Effector memory CD8-positive, alpha-beta T cell (primary cell): ENCODE measurements at places on chromosomes 4 and X.

GRCh38 chr4:62360156-62360545 is 1160.0 kb downstream of the ADGRL3 start:
- DNase-seq = no peak

DNA sequence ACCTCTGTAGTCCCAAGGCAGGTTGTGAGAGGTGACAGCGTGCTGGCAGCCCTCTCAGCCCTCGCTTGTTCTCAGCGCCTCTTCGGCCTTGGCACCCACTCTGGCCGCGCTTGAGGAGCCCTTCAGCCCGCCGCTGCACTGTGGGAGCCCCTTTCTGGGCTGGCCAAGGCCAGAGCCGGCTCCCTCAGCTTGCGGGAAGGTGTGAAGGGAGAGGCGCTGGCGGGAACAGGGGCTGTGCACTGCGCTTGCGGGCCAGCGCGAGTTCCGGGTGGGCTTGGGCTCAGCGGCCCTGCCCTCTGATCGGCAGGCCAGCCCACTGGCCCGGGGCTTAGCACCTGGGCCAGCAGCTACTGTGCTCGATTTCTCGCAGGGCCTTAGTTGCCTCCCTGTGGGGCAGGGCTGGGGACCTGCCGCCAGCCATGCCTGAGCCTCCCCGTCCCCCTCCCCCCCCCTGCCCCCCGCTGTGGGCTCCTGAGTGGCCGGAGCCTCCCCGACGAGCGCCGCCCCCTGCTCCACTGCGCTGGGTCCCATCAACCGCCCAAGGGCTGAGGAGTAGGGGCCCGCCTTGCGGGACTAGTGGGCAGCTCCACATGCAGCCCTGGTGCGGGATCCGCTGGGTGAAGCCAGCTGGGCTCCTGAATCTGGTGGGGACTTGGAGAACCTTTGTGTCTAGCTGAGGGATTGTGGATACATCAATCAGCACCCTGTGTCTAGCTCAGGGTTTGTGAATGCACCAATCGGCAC is 347.6 kb downstream of the KLHL13 start:
- DNase-seq = no peak

DNA sequence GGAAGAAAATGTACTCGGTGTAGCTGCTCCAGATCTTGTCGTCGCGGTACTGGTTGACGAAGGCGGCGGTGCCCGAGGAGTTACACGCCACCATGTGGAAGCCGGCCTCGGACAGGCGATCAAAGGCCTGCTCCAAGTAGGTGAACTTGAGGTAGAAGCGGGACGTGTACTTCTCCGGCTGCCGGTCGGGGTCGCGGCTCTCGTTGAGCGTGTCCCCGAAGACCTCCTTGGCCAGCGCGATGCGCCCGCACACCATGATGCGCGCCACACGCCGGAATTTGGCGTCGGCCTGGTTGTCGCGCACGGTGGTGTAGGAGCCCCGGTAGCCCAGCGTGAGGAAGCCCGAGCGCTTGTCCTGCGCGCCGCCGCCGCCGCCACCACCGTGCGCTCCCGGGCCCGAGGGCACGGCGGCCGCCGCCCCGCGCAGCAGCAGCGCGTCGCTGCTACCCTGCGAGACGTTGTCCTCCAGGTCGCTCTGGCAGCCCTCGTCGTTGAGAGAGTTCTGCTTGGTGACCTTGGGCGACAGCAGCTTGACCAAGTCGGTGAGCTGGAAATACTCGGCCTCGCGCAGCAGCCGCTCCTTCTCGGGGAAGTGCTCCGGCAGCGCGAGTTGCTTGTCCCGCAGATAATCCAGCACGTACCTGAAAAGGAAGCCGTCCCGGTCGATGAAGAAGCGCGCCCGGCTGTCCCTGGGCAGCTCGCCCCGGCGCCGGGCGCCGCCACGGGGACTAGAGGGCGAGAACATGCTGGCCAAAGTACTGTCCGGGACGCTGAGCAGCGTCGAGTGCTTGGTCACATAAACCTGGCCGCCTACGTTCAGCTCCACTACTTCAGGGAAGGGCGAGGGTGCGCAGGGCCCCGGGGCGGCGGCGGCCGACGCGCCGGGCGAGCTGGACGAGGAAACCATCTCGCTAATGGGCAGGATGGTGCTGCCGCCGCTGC is 775 bp downstream of the KCTD8 start:
- no peak for DNase-seq

- DNase-seq = no peak
These were observed 1892.0 kb upstream of the IGFBP7 start for GRCh38 chr4:59002148-59002547.

DNA sequence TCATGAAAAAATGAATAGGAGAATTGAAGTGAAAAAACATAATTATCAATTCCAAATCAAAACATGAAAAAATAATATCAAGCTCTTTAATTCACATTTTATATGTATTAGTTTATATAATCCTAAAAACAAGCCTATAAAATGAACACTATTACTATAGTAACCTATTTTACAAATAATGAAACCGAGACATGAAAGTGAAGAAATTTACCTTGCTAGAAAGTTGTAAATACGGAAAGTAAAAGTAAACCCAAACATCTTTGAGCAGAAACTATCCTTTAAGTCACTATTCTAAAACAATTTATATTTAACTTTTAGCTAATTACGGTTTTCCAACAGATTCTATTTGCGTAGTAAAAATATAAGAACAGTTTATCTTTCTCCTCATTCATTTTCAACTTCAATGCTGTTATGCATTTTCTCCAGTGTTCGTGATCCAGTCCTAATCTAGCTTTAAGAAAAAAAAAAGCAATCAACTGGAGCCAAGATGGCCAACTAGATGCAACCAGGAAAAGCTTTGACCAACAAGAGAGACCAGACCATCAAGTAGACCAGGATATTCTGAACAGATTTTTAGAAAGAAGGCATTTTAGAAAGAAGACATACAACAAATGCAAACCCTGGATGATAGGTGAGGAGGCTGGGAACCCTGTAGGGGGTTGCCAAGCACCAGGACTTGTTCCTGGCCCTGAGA is 67.0 kb downstream of the DDX53 start:
- DNase-seq = no peak

DNA sequence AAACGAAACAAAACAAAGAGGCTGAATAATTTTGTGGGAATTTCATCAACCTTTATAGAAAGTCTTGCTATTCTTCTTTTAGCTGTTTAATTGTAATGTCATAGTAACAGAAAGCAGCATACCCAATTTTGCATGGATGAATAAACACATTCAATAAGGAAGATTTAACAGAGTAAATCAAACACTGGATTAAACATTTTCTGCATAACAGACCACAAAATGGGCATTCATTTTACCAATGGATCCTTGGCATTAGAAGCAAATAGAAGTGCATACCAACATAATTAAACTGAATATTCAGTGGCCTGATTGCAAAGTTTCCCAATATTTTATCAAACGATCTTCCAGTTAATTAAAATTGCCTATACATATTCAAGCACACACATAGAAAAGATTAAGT is 4.4 kb upstream of the CHM start:
- DNase-seq = no peak

- peak; percentile 3 for DNase-seq
These were observed 20.5 kb upstream of the OPN1LW start for GRCh38 chrX:154123241-154124219.

DNA sequence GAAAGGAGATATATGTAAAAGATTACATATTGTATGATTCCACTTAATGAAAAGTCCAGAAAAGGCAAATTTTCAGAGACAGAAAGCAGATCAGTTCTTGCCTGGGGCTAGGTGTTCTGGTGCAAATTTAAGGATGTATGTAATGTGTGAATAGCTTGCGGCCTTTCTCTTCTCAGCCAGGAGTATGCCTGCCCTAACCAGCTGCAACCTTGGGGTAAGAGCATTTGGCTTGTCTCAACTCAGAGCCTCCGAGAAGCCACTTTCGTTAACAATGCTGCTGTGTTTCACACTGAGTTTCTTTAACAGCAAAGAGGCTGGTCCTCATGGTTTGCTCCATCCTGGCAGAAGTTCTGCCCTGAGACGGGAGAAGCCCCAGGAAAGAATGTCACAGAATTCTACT is 102.7 kb downstream of the SPCS3 start:
- DNase-seq = no peak

GRCh38 chrX:111467896-111468295 is 43.5 kb upstream of the SERTM2 start:
- DNase-seq = no peak

DNA sequence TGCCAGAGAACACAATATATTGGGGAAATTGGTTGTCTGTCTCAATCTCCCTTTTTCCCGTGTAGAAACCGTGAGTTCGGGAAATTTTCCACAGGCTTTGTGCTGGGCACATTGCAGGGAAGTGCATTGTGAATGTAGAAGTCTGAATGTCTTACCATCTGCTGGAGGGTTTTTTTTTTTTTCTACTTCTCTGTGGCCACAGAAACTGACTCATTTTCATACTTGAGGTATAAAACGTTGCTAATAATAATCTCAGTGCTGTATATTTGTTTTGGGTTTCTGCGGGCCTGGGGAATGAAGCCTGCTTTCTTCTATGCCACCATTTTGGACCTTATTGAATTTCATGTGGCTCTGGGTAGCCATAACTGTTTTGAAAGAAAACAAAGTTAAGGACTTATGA is 1001.2 kb downstream of the STIM2 start:
- no peak for DNase-seq

DNA sequence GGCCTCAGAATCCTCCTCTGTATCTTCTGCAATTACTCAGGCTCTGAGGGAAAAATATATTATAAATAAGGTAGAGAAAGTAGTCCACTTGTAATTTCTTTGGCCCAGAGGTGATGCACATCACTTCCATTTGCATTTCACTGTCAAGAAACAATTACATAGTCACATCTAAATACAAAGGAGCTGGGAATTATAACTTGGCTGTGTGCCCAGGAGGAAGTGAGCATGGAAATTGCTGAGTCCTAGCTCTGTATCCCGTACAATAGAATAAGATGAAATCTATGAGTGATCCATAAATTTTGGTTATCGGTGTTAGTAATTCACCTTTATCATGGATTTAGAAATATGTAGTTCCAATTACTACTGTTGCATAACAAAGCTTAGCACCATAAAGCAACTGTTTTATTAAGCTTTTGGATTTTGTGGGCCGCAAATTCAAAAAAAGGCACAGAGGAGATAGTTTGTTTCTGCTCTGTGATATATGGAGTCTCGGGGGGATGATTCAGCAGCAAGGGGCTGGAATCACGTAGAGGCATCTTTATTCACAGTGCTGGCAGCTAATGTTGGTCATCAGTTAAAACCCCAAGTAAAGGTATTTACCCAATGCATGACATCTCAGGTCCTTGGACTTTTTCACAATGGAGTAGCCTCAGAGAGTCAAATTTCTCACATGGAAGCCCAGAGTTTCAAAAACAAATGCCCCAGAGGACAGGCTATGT is 241.4 kb upstream of the GALNT7 start:
- no peak for DNase-seq

GRCh38 chrX:56564164-56564885 is 898 bp downstream of the UBQLN2 start:
- DNase-seq = peak; percentile 9

DNA sequence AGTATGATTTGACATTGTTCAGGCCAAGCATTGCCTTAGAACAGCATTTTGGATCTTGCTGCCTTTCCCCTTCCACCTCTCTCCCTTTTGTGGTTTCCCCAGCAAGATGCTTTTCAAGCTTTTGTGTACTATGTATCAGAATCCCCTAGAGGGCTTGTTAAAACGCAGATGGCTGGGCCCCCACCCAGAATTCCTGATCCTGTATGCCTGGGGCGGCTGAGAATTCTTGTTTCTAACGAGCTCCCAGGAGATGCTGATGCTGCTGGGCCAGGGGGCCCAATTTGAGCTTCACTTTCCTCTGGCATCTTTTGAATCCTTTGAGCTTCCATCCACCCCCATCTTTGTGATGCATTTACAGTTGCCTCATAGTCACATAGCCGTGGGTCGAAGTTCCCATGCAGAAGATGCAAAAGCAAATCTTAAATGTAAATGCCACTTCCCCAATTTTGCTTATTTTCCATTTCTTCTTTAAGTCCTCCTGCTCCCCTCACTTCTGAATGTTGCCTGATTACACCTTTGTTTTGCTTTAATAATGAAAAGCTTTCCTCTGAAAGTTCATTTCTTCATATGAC is 18.5 kb downstream of the HCCS start:
- no peak for DNase-seq

- DNase-seq = no peak
These were observed 3.8 kb downstream of the SLITRK2 start for GRCh38 chrX:145821291-145821897.

DNA sequence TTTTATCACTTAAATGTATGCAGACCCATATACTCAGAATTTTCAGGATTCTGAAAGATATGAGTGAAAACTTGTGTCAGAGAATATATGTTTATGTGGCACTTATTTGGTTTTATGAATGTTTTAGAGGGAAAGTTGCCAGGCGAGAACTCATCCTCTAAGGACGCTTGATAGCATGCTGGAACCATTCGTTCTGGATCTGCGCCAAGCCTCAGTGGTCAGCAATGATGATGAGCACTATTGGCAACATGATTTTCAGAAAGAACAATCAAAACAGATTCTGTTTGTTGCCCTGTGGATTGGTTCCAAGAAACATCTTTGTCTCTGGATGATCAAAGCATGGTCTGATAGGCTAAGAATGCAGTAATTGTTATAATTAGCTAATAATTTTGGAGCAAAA is 32.1 kb upstream of the RAPGEF2 start:
- no peak for DNase-seq

DNA sequence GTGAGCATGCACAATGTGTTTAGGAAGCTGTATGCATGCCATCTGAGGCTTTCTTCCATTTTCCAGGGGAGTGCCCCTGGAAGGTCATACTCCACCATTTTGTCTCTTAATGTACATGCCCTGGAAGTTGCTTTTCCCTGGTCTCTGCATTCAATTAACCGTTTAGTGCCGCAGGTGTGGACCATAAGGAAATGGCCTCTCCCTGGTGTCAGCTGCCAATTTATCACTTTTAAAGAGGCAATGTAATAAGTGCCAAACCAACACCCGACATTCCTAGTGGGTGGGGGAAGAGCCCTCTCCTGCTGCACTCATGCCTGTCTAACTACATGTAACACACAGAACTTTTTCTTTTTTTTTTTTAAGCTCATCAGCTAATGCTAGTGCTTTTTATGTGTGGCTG is 7.1 kb upstream of the BST1 start:
- no peak for DNase-seq

DNA sequence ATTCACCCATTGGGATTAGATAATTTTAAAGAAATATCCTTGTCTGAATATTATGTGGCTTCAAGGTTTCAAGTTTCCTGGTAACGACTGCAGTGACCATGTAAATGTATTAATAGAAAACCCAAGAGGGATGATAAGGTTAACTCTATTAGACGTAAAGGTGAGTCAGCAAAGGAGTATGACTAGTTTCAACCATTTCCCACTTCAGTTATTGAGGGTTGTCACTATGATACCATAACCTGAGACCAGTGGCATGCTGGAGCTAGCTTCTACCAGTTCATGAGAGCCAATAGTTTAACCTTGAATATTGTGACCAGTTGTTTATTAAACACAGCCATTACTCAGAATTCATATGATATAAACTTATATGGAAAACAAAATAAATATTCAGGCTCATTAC is 270.1 kb downstream of the TMA16 start:
- no peak for DNase-seq

DNA sequence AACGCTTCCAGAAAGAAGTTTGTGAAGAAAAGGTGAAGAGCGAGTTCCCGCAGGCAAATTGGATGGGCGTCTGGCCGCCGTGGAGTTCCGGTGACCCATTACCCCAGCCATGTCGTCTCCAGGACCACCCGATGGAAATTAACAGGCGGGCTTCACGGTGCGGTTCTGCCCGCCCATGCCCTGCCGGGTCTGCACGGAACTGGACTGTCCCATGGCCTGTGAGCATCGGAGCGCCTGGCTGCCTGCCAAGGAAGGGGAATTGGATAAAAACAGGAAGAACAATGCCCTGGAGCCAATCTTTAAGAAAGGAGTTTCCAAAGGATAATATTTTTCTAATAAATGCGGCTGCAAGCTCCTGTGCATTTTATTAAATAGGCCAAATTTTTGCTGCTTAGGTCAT is 319.8 kb upstream of the SLC7A11 start:
- no peak for DNase-seq

- DNase-seq = no peak
These were observed 164.4 kb downstream of the FBXO8 start for GRCh38 chr4:174119051-174119450.
